ENCODE measurements at places on chromosomes 1 and 21.

DNA sequence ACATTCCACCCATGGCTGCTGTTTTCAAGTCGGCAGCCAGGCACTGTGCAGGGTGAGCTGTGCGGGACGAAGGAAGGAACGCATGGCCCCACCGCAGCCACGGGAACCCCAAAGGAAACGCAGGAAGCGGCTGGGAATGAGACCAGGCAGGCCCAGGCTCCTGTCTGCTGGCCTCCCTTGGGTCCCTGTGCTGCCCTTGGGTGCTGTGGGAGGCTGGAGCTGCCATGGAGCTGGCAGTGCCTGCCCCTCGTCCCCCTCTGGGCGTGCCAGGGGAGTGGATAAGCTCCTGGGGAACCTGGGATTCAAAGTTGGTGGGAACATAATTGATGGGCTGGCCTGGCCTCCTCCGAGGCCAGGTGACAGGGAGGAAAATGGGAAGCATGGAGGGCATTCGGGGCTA is 5.3 kb upstream of the KRTAP10-4 start:
- no peak for DNase-seq

DNA sequence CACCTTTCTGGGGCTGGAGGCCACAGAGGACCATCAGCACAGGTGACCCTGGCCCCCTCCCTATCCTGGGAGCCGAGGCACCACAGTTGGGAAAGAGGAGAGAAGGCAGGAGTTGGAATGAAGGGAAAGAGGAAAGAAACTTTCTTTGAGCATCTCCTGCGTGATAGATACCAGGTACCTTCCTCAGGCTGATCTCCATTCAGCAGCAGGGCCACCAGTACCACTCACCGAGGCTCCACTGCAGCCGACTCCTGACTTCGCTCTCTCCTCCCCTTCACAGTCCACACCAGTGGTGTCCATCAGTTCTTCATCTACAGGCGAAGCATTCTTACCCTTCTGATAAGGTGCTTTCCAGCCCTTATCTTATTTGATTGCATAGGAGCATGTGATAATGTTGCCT is 55.3 kb downstream of the LGR6 start:
- no peak for DNase-seq

DNA sequence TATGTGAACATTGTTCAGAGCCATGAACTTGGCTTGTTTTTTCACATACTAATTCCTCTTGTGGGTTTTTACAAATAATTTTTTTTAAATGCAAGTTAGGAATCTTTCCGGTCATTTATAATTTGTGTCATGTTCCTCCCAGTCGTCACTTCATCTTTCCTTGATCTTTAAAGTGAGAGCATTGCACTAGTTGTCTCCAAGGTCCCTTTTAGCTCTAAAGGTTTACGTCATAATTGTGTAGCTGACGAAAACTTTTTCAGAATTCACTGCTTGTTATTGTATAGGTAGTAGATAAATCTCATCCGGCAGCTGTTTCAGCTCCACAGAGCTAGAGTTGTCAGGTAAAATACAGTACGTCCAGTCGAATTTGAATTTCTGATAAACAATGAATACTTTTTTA is 33.6 kb downstream of the SOAT1 start:
- no peak for DNase-seq

DNA sequence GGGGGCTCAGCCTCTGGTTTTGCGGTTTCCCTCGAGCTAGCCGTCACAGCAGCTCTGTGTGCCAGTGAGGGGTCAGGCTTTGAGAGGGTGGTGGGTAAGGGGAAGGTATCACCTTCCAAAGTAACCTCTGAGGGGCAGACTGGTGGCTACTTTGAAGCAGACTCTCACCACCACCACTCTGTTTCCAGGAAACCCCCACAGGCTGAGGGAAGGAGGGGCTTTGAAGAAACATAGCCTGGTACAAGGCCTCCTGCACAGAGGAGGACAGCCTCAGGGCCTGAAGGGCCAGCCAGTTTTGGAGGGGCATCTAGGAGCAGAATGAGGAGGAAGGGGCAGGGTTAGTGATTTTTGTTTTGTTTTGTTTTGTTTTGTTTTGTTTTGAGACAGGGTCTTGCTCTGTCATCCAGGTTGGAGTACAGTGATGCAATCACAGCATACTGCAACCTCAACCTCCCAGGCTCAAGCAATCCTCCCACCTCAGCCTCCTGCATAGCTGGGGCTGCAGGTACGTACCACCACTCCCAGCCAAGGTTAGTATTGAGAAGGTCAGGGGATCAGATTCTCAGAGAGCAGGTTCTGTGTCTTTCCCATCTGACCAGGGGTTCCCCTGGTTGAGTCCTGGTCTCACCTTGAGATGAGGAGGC is 17.2 kb upstream of the ZNF683 start:
- no peak for DNase-seq

DNA sequence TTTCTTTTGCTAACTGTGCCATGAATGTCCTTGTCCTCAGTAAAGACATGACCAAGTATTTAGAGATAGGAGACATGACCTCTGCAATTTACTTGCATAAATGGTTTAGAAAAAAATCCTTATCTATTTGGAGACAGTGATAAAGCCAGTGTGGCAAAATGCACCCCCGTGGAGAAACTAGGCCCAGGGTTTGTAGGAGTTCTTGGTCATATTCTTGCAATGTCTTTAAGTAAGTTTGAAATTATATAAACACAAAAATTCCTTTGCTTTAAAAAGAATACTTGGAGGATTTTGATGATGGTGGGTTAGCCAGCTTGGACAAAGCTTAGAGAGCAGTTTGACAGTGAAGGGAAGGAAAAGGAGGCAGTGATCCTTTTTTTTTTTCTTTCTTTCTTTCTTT is 101.9 kb upstream of the SLC45A1 start:
- no peak for DNase-seq

DNA sequence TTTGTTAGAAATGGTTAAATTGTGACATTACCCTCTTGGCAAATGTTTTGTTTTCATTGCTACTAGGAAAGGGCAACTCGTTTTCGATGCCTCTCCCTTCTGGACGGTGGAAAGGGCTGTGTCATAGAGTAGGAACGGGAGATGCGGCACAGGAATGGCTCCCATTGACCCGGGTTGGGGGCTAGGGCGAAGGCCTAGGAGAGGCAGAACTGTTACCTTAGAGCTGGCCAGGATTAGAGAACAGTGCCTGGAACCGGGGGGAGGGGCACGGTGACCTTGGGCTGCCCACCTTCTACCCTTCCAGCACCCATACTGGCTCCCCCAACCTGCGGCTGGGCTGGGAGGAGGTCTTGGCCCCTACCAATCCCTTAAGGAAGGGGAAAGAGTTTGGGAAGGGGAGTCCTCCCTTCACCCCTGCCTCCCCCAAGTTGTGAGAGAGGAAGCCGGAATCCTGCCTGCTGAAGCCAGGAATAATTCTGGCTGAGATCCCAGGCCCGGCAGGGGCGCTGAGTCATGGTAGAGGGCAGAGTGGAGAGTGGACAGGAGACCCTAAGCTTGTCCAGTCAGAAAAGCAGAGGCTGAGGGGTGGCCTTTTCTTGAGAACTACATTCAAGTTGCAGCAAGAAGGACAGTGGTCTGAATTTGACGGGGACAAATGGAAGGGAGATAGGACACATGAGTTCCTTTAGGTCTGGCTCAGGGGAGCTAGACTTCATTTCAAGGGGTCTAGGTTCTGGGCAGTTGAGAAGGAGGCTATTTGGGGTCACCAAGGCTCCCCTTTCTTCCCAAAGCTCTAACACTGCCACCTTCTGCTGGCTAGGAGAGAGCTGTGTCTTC is 8.2 kb downstream of the LMNA start:
- DNase-seq: no peak

- DNase-seq: no peak
Measured at GRCh38 chr1:82388679-82389078, 587.9 kb downstream of the ADGRL2 start.

GRCh38 chr1:202794051-202794740 is 14.0 kb downstream of the KDM5B start:
- DNase-seq: no peak

GRCh38 chr1:230149751-230150584 is 82.9 kb downstream of the GALNT2 start:
- peak; percentile 61 for DNase-seq

GRCh38 chr1:228022571-228023293 is 15.9 kb downstream of the WNT3A start:
- DNase-seq: no peak

GRCh38 chr1:205211169-205211838 is at the start of gene DSTYK:
DSTYK (minus strand) TSS chr1:205211702; CDS start chr1:205211535, 167 bp downstream.
- DNase-seq: peak; percentile 98

- DNase-seq: peak; percentile 34
Measured at GRCh38 chr1:153261281-153262069, 2.0 kb downstream of the LORICRIN start.

DNA sequence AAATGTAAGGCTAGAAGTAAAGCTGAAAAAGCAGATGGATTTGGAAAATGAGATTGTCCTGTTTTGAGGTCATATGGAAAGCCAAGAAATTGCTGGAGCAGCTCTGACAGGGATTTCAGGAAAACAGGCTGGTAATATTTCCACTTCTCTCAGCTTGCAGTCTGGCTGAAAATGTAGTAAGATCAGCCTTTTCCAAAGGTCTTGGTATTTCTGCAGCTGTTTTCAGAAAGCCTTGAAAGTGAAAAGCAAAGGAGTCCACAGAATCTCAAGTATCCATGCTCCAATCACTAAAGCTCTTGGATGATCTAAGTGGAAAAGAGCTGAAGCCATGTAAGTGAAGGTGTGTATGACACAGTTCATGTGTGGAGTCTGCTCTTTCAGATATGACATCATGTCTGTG is 41.6 kb upstream of the APOBEC4 start:
- DNase-seq: no peak

- no peak for DNase-seq
Measured at GRCh38 chr1:198253259-198253658, 96.5 kb downstream of the NEK7 start.

DNA sequence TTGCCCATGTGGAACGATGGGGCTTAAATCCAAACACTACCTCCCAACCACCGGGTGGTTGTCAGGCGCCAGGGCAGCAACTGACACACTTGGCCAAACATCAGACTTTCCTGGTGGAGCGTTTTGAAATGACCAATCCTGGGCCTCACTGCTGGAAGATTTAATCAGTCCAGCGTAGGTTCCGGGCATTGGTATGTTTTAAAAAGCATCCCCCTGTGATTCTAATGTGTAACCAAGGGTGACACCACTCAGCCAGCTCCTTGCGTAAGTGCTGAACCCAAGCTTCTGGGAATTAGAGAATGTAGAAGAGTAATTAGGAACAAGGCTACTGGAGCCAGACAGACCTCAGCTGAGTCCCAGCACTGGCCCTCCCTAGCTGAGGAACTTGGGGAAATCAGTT is 44.8 kb upstream of the KAZN start:
- DNase-seq: no peak

DNA sequence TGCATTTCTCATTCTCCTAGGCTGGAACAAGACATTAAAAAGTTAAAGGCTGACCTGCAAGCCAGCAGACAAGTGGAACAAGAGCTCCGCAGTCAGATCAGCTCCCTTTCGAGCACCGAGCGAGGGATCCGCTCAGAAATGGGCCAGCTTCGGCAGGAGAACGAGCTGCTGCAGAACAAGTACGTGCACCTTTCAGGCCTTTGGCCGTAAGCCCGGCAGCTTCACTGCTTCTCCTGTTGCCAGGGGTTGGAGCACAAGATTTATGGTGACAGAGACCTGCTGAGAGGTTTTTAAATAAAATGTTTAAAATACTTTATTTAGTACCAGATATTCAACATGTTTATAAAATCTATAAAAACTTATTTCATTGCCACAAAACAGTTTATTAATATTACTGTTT is 53.4 kb downstream of the MACO1 start:
- DNase-seq: no peak

DNA sequence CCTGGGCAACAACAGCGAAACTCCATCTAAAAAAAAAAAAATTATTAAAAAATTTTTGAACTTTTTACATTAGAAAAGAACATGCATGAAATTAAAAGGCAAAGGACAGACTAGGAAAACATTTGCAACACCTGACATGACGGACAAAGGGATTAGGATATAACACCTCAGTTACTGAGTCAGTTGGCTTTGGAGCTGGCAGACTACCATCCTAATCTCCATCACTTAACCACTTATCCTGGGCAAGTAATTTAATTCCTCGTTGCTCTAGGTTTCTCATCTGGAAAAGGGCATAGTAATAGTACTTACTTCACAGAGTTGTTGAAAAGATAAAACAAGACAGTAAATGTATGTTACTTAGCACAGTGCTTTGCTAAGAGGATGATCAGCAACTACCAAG is 11.9 kb downstream of the HECTD3 start:
- DNase-seq: no peak

GRCh38 chr21:35529171-35529863 is 480.2 kb upstream of the RUNX1 start:
- peak; percentile 77 for DNase-seq

- peak; percentile 73 for DNase-seq
Measured at GRCh38 chr1:220420726-220421125, 107.2 kb upstream of the MARK1 start.

DNA sequence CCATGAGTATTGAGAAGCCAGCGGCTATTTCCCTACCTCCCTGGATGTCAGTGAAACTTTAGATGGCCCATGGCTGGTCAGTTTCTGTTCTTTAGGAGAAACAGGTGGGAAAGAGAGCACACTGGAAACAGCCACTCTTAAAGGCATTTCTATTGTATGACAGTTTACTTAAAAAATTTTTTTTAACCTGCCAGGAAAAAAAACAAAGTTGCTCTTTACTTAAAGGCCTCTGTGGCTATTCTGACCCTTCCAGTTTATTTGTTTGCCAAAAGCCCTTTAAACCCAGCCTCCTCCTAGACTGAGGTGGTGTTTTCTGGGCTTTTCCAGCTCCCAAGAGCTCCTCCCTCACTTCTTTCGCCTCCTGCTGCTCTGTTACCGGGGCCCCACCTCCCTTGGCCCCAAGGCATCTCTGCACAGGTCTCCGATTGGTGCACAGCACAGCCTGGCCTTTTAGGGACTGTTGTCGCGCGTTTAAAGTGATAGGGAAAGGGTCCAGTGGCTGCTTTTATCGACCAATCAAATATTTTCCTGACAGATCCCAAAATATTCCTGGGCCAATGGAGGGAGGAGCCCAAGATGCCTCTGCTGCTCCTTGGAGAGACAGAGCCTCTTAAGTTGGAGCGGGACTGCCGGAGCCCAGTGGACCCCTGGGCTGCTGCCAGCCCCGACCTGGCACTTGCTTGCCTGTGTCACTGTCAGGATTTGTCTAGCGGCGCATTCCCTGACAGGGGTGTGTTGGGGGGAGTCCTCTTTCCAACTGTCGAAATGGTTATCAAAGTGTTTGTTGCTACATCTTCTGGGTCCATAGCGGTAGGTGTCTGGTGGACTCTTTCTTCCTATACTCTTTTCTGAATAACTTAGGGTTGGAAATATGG is at the start of gene SH3BGR:
SH3BGR (plus strand) TSS at position 639 of the 875 bp plus-strand sequence; CDS start at position 766, 127 bp downstream.
- no peak for DNase-seq

DNA sequence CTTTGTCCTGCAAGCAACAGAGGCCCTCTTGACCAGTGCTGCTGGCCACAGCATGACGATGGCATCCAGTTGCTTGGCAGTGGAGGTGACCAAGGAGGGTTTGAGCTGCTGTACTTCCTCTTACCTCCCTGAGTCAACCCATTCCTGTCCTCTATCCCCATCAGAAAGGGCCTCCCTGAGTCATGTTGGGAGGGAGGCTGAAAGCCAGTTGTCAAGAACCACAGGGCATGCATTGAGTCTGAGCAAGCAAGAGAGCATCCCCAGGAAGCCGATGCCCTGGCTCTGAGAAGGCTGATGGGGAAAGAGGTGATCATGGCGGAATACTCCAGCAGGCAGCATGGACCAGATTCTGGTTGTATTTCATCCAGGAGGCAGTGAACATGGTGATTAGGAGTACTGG is 69.6 kb downstream of the LACTBL1 start:
- DNase-seq: no peak

GRCh38 chr1:65309304-65310077 is at the start of gene DNAJC6:
DNAJC6 (plus strand) TSS chr1:65309543; CDS start chr1:65309746, 203 bp downstream.
- no peak for DNase-seq
